Vagina (tissue), 2 donors: ENCODE measurements at places on chromosomes 1 and 21.

- DNase-seq: no peak
Observed at GRCh38 chr1:208569181-208569580, 325.0 kb upstream of the PLXNA2 start.

GRCh38 chr1:53526451-53527101, 67.4 kb downstream of the DMRTB1 start:
- DNase-seq: no peak

DNA sequence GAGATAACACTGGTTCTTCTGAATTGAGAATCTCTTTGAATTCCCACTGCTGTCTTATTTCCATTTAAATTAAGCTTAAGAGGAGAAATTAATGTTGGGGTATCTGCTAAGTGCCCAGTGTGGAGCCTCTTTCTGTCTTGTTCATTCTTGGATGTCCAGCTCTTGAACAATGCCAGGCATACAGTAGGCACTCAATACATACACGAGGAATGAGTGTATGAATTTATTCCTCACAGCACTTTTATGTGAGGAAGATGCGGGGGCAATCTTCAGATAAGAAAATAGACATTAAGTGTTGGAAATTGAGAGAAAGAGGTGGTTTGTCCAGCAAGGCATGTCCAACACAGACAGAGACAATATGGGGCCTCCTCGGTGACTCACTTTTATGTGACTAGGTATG, 11.8 kb upstream of the ATF3 start:
- peak; percentile 32 for DNase-seq

DNA sequence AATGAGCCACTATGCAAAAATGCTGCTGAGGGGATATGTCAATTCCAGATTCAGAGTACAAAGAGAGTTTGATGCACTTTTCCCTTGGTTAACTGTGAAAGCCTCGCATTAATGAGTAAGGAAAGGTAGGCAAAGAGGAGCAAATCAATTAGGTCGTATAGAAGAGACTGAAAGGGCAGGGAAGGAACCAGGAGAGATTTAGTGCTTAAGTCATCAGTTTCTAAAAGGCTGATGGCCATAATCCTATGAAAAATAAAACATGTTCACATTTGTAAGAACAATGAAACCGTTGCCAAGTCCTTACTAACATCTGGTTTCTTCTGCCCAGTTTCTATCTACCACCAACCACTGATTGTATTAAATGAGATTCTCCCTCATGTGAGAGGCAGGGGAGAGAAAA, 118.4 kb upstream of the PALMD start:
- DNase-seq: no peak

- no peak for DNase-seq
Observed at GRCh38 chr21:45979651-45980050, 1.9 kb upstream of the COL6A1 start.

DNA sequence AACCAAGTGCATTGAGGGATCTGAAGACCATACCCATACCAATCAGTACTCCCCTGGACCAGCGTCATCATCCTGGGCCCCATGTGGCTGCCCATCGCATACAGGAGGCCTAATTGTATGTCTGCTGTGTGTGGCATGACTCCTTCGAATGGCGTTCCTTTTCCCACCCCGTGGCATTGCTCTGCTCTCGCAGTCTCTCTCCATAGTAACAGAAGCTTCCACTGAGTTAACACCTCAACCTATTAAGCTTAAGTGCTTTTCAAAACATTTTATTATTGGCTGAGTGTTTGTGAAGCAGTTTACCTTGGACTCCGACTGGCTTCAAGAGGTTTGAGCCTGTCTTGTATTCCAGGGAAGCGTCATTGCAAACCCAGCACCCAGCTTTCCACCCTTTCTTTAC, 187.1 kb upstream of the LMO4 start:
- no peak for DNase-seq

- no peak for DNase-seq
Observed at GRCh38 chr1:27489973-27490741, at the start of gene WASF2. WASF2 (minus strand) TSS chr1:27490167; CDS start chr1:27428890, 61,277 bp downstream.

- DNase-seq: no peak
Observed at GRCh38 chr21:43337901-43338655, 88.9 kb downstream of the SIK1 start.

DNA sequence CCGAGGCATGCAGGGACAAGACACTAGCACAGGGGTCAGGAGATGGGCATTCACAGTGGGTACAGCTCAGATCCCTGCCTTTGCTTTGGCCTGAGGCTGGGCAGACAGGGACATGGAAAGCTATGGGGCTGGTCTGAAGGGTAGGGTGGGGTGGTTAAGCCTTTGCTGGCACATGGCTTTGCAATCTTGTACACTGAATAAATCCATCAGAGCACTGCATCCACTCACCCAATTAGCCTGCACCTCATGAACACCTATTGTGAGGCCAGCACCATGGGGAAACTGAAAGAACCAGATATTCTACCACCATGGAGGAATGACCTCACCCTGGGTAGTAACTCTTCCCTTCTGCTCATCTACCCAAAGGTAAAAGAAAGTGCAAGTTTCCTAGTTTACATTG, 199.6 kb upstream of the LMO4 start:
- DNase-seq: no peak

GRCh38 chr1:30635391-30635975, 87.9 kb downstream of the MATN1 start:
- DNase-seq: no peak

DNA sequence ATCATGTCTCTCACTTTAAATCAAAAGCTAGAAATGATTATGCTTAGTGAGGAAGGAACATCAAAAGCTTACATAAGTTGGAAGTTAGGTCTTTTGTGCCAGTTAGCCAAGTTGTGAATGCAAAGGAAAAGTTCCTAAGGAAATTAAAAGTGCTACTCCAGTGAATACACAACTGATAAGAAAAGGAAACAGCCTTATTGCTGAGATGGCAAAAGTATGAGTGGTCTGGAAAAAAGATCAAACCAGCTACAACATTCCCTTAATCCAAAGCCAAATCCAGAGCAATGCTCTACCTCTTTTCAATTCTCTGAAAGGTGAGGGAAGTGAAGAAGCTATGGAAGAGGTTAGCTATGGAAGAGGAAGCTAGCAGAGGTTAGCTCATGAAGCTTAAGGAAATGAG, 378.7 kb downstream of the KCNT2 start:
- no peak for DNase-seq

DNA sequence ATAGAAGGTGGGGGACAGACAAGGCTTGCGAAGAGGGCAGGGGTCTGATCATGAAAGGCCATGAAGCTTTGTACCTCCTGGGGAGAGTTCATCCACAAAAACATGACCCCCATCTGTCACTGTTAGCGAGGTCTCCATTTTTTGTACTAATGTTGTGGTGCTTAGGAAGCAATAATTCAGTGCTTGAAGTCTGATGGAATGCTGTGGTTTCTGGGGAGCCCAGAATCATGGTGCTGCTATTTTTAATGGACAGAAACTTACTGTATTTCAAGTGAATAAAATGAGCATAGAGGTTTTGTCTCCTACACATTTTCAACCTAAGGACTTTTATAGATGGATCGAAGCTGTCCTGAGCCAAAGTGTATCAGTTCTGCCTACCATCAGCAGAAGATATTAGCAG, 28.2 kb upstream of the RGL1 start:
- no peak for DNase-seq
